ENCODE measurements at places on chromosomes 7 and 10.

DNA sequence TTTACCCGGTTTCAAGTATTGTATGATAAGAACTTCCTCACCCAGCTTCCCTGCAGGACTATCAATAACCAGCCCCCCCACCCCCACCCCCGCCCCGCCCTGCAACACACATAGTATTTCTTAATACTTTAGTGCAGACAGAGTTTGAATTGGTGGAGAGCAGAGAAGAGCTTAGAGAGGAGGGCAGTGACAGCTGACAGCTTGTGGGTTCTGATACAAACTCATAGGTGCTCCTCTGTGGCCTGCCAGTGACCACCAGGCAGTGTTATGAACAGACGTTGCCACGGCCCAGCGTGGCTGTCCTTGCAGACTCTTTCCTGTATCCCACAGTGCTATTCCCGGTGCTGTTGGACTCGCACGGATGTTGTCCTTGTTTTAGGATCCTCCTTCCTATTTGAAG lies 186.9 kb upstream of the ADO start:
- DNase-seq: no peak

DNA sequence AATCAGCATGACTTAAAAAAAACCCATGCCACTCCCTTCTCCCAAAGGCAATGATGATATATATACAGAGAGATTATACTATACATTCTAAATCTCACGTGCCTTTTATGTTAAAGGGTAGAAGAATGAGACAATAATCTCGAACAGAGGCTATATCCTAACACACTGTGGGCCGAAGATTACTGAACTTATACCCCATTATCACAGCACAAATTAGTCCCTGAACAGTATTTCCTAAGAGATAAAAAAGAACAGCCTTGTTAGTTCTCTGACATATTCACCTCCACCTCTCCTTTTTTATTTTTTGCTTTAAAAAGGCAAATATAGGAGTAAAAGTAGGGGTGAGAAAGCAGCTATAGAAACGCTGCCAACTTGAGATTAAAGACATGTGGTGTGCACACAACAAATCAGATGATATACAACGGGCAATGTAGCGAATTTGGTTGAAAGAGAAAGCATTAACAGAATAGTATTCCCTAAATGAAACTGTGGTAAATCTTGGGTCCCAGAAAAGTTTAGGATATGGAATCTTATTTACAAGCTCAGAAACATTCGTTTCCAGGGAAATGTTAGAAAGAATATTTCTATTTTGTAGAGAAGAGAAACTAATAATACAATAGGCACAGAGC lies 69.5 kb downstream of the JMJD1C start:
- no peak for DNase-seq

- DNase-seq: no peak
Observed at GRCh38 chr7:108189733-108190388, 59.7 kb upstream of the LAMB4 start.

DNA sequence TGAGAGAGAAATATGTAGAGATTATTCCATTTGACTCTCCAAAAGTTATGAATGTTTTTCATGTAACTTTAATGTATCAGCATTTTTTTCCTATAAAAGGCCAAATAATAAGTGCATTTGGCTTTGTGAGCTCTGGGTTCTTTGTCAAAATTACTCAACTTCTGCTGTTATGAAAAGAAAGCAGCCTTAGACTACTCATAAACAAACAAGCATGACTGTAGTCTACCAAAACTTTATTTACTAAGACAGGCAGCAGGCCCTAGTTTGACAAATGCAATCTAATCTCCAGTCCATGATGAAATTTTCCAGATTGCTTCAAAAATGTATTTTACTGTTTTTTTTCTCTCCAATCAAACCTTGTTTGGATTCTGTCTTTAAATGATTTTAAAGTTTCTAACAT lies 46.3 kb downstream of the MRPL32 start:
- no peak for DNase-seq

DNA sequence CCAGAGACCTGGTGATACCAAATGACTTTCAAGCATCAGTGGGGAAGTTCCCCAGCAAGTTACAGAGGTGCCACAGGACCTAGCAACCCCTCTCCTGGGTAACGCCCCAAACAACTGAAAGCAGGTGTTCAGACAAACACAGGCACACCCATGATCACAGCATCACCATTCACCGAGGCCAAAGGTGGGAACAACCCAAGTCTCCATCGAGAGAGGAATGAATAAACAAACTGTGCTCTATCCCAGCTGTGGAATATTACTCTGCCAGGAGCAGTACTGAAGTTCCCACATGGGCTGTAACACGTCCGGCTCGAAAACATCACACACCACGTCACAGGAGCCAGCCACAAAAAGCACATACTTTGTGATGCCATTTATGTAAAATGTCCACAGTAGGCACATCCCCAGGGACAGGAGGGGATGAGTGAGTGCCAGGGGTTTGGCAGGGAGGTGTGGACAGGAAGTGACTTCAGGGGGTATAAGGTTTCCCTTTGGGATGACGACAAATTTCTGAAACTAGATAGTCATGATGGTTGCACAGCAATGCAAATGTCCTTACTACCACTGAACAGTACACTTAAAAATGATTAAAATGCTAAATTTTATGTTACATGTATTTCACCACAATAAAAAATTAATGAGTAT lies 222.8 kb downstream of the TNS3 start:
- no peak for DNase-seq
